ENCODE measurements at places on chromosomes 6 and 20.

- no peak for DNase-seq
Observed at GRCh38 chr6:36596356-36596755, 2.2 kb downstream of the SRSF3 start.

GRCh38 chr20:51059862-51060261 is 37.0 kb upstream of the KCNG1 start:
- no peak for DNase-seq

GRCh38 chr6:88301888-88302768 is 136.0 kb upstream of the CNR1 start:
- no peak for DNase-seq

GRCh38 chr6:36967757-36968156 is 13.2 kb downstream of the PI16 start:
- no peak for DNase-seq

DNA sequence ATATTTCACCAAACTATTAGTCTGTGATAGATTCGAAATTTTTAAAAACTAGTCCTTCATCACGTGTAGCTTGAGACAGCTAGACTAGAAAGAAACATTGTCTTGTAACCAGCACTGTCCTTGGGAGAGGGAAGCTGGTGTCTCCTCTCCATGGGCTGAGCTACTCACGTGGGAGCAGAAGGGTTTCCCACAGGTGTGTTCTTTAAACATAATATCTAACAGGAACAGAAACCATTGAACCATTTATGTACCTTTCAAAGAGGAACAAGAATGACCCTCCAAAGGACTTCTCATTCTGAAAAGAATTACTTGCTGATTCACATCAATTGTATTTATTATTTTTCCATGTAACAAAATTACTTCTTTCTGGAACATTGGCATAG is 72.4 kb upstream of the SYNJ2 start:
- no peak for DNase-seq
